Left kidney (tissue), 8 donors: ENCODE measurements at places on chromosomes 1 and 21. TPM values are rescaled to one million over a fixed set of nuclear protein-coding genes. Genes with fewer than 3 reads are reported as not detected.

Gene RNASEL
- polyA plus RNA-seq, result 12.7 TPM

Gene UBL4B
- polyA plus RNA-seq, result not detected

Gene CCDC181
- polyA plus RNA-seq, result 11.1 TPM

GRCh38 chr1:233042834-233043233 lies 92.4 kb downstream of the NTPCR start:
- DNase-seq, result no peak
